ENCODE measurements at places on chromosomes 12 and 14.

GRCh38 chr12:91406920-91407341 lies 224.3 kb upstream of the DCN start:
- no peak for DNase-seq

DNA sequence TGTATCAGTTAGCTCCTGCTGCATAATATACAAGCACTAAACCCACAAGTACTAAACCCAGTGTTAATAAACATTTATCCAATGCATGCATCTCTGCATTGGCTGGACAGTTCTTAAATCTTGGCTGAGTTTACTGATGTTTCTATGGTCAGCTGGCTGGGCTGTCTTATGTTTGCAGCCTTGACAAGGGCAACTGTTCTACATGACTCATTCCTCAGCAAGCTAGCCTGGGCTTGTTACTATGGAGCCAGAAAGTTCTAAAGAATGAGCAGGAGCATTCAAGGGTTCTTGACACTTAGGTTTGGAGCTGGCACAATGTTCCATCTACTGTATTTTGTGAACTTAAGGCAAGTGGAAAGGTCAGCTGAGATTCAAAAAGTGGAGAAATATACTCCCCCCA lies 199.1 kb downstream of the GLT1D1 start:
- DNase-seq = no peak

- DNase-seq = no peak
These were observed 42.3 kb upstream of the TPH2 start for GRCh38 chr12:71896205-71896882.

GRCh38 chr12:118590406-118591150 lies 214.2 kb downstream of the SUDS3 start:
- no peak for DNase-seq

DNA sequence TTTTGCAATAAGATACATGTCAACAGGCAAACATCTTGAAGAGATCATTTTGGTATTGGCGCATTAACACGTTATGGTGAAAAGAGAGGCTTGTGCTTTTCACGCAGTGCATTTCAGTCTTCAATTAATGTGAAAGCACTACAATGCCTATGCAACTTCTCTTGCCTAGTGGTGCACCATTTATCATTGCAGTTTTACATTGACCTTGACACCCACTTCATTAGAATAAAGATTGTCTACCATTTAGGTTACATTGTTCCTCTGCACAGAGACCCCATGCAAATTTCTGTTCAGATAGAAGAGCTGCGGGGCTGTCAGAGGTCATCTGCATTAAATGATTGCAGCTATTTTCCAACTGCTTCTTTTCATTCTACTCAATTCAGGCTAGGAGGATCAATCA lies 212.2 kb upstream of the NPAS3 start:
- no peak for DNase-seq

GRCh38 chr12:29599381-29599780 lies 101.9 kb upstream of the OVCH1 start:
- DNase-seq = no peak

- DNase-seq = no peak
These were observed 33.8 kb downstream of the SPTB start for GRCh38 chr14:64845878-64846277.

DNA sequence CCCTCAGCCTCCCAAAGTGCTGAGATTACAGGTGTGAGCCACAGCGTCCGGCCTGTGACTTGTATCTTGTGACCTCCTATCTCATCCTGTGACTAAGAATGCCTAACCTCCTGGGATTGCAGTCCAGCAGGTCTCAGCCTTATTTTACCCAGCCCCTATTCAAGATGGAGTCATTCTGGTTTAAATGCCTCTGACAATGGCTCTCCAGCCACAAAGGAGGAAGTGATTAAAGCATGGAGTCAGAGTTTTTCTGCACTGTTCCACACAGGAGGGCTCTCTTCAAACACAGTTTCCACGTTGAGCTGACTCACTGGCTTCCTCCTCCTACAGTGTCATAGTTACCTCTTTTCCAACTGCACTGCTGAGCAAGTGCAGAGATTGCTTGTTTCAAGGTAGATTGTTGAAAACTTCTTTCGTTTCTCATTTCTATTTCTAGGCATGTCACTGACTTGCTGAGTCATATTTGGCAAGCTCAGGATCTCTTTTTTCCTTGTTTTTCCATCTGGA lies 383.8 kb downstream of the PCNX1 start:
- no peak for DNase-seq

- no peak for DNase-seq
These were observed 5.0 kb upstream of the MIA2 start for GRCh38 chr14:39228509-39229221.

DNA sequence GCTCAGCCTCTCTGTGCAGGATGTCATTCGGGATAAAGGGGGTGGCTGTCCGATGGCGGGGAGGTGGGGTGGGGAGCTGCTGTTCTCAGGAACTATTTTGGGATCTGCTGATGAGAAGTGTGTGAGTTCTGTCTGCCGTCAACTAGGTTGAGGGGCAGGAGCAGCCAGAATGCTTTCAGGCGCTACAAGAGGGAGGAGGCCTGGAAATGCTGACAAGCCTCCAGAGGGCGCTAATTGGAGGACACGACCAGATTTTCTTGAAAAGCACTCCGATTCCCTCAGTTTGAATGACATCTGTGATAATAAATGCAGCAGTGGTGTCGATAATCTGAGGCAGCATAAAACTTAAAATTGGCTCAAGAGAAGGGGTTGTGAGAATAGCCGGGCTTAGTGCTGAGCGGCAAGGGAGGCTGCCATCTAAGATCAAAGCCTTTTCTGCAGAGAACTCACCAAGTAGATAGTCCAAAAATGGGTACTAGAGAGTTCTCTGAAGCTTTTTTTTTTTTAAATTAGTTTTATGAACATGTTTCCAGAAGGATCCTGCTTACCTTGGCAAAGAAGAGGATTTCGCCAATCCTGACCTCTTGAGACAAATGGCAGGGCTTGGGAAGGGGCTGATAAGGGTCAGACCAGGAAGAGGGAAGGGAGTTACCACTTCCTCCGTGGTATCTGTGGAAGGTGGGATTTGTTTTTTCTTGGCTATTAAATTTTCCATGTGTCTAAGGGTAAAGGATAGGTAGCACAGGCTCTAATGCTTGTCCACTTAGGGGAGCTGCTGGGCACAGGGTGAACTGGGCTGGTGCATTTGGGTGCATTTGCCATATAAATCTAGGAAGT lies 94.4 kb downstream of the CRACR2A start:
- DNase-seq = no peak

- DNase-seq = no peak
These were observed 42.4 kb downstream of the ITPR2 start for GRCh38 chr12:26790645-26790994.

DNA sequence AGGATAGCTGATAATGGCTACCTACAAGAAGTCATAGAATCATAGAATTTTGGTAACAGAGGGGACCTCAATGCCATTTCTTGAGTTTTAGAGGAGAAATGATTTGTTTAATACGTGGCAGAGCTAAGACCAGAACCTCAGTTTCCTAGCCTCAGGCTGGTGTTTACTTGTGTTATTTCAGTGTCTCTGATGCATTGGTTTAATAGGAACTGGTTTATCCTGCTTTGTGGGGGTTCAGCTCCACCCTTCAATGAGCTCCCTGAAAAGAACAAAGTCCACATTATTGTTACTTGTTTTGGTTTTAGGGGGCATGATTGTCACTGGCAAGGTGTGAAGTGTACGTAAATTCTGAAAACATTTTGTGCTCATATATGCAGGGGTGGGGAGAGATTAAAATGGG lies 55.4 kb downstream of the AKAP6 start:
- no peak for DNase-seq

DNA sequence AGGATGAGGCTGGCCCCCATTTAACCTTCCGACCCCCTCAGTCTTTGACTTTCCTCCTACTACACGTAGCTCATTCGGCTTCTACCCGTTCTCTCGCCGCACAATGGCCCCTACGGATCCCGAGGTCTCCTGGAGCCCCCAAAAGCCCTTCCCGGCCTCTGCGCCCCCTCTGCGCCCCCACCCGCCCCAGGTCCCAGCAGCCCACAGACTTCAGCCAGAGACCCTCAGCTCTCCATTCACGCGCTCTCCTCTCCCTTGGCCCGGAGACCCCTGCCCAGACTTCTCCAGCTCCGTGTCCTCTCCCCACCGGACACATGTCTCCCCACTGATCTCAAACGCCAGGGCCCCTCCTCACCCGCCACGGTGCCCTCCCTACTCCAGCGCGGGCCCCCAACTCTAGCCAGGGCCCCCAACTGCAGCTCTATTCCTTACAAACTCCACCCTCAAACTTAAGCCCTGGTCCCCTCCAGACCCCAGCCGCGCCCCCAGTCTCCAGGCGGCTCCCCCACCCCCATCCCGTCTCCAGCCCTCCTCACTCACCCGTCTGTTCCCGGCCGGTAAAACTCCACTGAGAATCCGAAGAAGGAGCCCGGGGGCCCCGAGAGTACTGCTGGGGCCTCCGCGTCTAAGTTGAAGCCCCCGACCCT lies 502 bp downstream of the ITGA5 start:
- DNase-seq = no peak

DNA sequence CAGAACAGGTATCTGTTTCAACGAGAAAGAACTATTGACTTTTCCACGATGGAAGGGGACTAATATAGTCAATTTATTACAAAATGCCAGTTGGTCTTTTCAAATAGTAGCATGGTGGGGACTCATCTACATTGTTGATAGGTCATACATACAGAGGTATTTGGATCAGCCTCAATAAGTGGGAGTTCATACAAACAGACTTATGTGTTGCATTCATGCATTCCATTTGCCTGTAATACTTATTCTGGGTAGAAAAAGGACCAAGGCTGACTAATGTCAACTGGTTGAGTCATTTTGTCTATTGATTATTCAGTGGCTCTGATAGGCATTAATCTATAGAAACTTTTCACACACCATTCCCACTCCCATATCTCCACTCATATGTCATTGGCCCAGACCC lies 41.5 kb upstream of the GLIPR1 start:
- no peak for DNase-seq

DNA sequence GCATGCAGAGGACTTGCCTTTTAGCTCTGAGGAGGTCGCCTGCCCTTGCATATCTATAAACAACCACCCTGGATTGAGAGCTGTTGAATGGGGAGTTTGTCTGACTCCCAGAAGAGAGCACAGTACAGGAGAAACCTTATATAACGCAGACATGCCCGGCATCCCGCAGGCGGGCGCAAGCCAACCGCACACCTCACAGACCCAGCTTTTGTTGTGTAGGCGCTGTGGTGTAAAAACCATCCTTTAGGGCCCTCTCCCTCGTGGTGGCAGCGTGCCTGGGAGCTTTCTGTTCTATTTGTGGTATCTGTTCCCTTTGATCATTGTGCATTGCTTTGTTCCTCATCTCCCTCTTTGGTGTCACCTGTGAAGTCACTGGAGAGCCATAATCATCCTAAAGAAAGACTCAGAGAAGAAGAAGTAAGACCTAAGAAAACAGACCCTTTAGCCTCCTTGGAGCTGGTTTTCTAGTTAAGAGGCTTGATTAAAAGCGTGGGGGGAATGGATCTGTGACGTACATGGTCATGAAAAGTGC lies 77.7 kb downstream of the ETV6 start:
- DNase-seq = no peak

- DNase-seq = no peak
These were observed 523.9 kb downstream of the FOXG1 start for GRCh38 chr14:29290441-29290840.

DNA sequence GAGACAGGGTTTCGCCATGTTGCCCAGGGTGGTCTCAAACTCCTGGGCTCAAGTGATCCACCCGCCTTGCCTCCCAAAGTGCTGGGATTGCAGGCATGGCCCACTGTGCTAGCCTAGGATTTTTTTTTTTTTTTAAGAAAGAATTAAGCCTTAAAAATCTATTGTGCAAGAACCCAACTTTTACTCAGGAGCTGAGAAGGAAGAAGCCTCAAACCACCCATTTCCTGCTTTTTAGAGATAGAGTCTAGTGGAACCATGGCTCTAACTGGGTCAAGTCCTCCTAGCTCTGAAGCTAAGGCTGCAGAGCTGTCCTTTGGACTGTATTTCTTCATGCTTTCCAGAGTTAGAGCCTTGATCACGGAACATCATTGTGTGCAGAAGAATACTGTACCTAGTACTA lies 1.3 kb upstream of the TSFM start:
- no peak for DNase-seq

GRCh38 chr12:49036029-49036428 lies 17.5 kb upstream of the PRKAG1 start:
- DNase-seq = no peak

GRCh38 chr14:37668646-37669045 lies 73.2 kb downstream of the TTC6 start:
- no peak for DNase-seq

- DNase-seq = no peak
These were observed 8.5 kb upstream of the IL22 start for GRCh38 chr12:68261896-68262295.

GRCh38 chr14:89324501-89325298 lies 92.3 kb downstream of the FOXN3 start:
- DNase-seq = no peak

DNA sequence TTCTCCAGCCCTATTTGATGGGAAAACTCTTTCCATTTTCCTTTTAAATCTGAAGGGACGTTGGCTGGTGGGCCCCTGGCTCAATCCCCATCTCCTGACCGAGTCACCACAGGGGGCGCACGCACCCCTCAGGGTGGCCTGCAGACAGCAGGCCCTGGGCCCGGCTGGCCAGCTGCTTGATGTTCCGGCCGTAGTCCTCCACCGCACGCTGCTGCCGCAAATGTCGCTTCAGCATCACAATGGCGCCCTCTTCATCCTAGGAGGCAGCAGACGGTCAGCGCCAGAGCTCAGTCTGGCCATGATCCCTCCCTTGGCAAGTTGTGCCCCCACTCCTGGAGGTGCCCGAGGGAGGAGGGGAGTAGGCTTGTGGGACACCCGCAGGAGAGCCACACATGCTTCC lies 70.0 kb downstream of the PLEKHG3 start:
- DNase-seq = no peak

- DNase-seq = no peak
These were observed 31.9 kb upstream of the RASSF8 start for GRCh38 chr12:25926536-25926935.

DNA sequence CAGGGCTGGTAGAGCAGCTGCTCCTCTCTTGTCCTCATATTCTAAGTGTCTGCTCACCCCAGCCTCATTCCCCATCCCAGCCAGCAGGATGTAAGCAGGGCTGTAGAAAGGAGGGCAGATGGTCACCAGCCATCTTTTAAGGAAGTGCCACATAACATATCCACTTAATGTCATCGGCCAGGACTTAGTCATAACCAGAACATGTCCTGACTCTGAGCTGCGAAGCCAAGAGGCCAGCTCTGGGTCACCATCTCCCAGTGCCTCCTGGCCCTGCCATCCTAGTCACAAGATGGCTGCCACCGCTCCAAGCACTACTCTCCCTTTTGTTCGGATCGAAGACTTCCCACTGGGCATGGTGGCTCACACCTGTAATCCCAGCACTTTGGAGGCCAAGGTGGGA lies 123.9 kb downstream of the PLXNC1 start:
- DNase-seq = no peak

GRCh38 chr14:99605299-99605961 lies 1.4 kb upstream of the CCDC85C start:
- no peak for DNase-seq

DNA sequence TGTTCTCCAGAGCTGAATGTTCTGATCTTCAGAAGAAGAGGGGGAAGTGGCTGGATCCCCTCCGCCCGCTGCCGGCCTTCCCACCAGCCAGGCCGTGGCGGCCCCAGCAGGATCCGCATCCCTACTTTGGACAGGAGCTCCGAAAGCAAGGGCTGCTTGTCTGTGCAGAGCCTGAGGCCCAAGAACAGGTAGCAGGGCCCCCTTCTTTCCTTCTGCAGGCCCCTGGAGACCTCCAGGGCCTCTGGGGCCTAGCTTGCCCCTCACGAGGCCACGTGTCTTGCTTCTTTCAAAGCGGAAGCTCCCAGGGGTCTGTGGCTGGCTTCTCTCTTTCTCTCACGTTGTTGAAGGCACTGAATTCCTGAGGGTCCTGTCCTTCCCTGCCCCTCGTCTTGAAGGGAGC lies 13.2 kb downstream of the PGF start:
- DNase-seq = no peak

All from C1 segment of cervical spinal cord (tissue), 14 donors.